ENCODE measurements at places on chromosomes 5 and 9.

GRCh38 chr5:35886381-35886780, 29.7 kb downstream of the IL7R start:
- no peak for DNase-seq

DNA sequence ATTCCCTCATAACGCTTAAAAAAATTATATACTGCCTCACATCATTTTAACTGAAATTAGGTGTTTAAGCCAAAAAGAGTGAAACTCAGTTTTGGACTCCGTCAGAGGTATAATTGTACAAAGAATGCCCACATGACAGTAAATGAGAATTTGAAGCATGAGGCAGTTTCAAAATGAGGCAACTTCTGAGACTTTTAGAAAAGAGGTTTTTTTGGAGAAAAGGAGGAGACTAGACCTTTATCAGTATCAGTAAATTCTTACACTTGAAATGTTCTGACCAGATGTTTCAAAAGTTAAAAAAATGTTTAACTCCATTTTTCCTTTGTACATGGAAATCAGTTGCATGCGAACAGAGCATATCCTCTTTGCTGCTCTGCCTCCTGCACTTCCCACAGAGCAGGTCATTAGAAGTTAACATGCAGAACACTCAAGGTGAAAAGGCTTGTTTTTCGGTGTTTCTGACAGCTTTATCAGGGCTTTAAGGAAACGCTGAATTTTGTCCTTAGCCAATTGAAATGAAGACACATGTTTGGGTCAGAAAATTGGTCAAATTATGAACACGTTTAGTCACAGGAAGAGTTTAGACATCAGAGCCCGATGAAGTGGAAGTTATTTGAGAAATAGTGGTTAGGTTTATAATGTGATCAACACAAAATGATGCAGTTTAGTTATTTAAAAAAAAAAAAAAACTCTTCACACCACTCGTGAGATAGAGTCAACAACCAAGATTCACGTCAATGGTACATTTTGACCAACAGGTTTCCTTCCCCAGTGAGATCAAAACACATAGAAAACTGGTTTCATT, 59.5 kb downstream of the PIK3R1 start:
- no peak for DNase-seq

DNA sequence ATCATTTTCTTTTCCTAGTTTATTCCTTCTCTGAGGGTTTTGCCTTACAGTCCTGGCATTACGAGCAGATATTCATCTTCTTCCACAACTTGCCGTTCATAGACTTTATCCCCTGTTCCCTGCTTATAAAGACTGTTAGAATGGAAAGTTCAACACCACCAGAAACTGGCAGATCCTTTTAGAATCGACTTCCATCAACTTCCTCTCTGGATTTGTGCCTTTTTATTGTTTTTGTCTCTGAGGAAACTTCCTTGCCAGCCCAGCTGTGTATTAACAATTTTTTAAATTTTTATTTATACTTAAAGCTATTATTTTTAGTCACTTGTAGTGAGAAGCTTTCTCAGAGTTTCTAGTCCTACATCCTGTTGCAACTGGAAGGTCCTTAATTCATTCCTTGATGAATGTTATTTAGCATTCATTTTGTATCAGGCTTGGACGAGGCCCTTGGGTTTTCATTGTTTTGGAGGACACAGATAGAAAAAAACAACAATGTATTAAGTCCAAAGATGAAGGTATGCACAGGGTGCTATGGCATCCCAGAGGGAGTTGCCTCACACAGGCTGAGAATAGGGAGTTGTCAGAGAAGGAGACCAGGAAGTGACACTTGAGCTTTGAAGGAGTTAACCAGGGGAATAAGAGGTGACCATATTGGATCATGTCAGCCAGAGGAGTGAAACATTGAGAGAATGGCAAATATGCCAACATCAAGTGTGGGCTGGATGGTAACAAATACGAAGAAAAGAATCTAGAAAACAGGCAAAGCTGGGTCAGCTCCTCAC, 81.3 kb downstream of the ADAMTSL1 start:
- DNase-seq: no peak

DNA sequence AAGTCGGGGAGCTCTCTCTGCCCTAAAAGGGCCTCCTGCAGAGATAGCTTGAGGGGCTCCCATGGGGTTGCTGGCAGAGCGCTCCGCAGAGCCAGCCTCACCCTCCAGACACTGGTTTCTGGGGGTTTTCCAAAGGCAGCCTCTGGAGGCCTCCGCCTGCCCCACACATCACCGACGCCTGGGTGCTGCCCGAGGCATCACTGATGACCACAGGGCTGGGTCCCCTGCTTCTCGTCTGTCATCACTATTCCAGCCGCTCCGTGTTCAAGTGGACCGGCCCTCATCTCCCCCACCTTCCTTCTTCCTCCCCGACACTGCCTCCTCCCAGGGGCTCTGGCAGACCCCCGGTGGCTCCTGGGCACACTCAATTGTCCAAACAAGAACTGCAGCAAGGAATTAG, 64.1 kb upstream of the IRX4 start:
- DNase-seq: no peak

DNA sequence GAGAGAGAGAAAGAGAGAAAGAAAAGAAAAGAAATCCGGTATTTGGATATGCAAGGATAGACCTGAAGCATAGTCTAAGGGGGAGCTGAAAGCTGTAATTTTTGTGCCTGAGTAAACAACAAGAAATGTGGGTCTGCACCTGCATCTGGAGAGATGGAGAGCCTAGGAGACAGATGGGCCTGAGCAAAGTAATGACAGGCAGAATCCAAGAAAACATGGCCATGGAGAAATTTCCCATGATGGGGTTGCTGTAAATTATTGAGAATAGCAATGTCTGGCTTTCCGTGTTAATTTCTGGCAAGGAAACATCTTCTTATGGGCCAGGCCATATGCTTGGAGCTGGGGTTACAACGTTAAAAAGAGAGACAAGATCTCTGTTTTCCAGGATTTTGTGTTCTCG, 40.2 kb downstream of the YIPF5 start:
- DNase-seq: no peak

GRCh38 chr5:39774605-39775004, 349.8 kb upstream of the DAB2 start:
- DNase-seq: no peak

GRCh38 chr9:121556580-121556979, 56.9 kb upstream of the GGTA1 start:
- DNase-seq: no peak

- DNase-seq: no peak
Observed at GRCh38 chr5:14679595-14679994, 15.1 kb downstream of the OTULIN start.

- DNase-seq: no peak
Observed at GRCh38 chr5:74499256-74500050, 141.1 kb downstream of the ENC1 start.
